ENCODE measurements at places on chromosomes 6 and 20.

DNA sequence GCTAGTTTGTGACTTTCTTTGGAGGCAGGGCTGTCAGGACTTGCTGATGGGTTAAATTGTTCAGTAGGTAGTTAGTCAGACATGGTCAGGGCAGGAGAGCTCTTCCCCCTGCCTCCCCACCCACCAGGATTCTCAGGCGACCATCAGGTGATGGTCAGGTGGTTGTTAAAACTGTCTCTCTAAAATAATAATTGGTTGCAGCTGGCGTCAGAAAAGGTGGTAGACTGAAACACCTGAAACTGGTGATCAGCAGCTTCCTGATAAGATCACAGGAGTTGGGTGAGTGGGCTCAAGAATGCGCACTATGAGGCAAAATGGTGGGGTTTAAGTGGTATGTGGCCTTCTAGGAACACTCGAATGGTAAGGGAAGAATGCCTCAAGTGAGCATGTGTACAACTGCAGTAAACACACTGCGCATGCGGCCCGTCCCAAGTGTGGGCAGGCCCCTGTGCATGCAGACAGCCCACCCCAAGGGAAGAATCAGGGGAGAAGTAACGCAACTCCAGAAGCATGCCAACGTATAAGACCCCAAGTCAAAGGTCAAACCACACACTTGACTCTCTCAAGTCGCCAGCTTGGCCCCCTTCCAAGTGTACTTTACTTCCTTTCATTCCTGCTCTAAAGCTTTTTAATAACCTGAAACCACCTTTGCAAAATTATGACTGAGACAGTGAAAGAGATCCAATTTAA lies 7.9 kb upstream of the BLCAP start:
- no peak for DNase-seq

DNA sequence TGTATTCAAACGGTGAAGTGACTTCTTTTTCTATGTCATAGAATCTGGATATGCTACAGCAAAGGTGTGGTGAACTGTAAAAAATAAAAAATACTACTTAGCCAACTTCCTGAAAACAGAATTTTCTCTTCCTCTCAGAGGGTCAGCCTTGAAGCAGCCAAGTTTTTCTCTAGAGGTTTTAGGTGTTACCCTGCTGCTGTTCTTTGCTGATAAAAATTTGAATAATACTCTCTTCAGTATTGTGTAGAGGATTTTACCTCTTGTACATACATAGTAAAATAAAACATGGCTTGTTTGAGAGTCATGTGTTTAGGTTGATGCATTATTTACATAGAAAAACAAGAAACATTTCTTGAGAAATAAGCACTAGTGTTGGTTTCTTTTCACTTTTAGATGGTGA lies 458.4 kb downstream of the TBC1D32 start:
- no peak for DNase-seq

GRCh38 chr6:26629359-26629758 lies 30.2 kb downstream of the ZNF322 start:
- no peak for DNase-seq

- no peak for DNase-seq
Observed at GRCh38 chr6:100768816-100769351, 112.2 kb downstream of the ASCC3 start.

GRCh38 chr6:125008261-125008703 lies 46.0 kb downstream of the RNF217 start:
- no peak for DNase-seq

DNA sequence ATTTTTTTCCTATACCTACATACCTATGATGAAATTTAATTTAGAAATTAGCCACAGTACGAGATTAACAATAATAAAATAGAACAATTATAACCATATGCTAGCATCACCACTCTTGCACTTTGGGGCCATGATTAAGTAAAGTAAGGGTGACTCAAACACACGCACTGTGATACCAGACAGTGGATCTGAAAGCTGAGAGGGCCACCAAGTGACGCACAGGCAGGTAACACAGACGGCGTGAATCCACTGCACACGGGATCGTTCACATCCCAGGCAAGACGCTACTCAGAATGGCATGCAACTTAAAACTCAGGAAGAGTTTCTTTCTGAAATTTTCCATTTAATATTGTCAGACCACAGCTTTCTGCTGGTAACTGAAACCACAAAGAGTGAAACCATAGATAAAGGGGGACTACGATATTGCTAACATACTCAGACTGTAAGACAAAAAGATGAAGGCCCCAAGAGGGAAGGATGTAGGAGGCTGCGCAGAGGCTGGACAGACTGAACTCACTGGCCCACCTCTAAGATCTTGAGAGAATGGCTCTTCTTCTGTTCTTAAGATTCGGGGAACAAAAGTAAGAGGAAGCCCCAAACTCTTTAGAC lies 17.9 kb downstream of the RRBP1 start:
- no peak for DNase-seq

Data from activated CD4-positive, alpha-beta T cell treated with anti-CD3 and anti-CD28 coated beads, Interleukin-2, amount 50 U/mL, for 1 hour (primary cell).